ENCODE measurements at places on chromosomes 5 and 9. TPM values are rescaled to one million over a fixed set of nuclear protein-coding genes. Genes with fewer than 3 reads are reported as not detected.

The TRIM32 gene
- total RNA-seq = 40.2 TPM

DNA sequence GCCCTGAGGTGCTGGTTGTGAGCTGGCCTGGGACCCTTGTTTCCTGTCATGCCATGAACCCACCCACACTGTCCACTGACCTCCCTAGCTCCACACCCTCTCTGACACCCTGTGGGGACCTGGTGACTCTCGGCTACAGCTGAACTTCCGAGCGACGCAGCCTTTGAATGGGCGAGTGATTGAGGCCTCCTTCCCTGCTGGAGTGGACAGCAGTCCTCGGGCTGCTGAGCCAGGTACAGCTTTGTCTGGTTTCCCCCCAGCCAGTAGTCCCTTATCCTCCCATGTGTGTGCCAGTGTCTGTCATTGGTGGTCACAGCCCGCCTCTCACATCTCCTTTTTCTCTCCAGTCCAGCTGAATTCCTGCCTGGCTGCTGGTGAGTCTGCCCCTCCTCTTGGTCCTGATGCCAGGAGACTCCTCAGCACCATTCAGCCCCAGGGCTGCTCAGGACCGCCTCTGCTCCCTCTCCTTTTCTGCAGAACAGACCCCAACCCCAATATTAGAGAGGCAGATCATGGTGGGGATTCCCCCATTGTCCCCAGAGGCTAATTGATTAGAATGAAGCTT lies 6.1 kb downstream of the CA9 start:
- no peak overlapping the region for H3K4me3 ChIP-seq
- peaks cover 26% of the 10 kb centered on the region for H3K36me3 ChIP-seq
- no peak for DNase-seq
- H3K27me3 ChIP-seq = no peaks in the 10 kb centered on the region

GRCh38 chr9:99008203-99008602 lies 64.5 kb downstream of the COL15A1 start:
- no peaks in the 10 kb centered on the region for H3K27me3 ChIP-seq
- no peak overlapping the region for H3K27ac ChIP-seq
- no peak overlapping the region for H3K4me3 ChIP-seq
- no peak for DNase-seq

- H3K4me3 ChIP-seq = no peak overlapping the region
- H3K27ac ChIP-seq = no peak overlapping the region
- no peaks in the 10 kb centered on the region for H3K36me3 ChIP-seq
- no peak for DNase-seq
- H3K27me3 ChIP-seq = no peaks in the 10 kb centered on the region
These were observed 2.0 kb upstream of the RXFP3 start for GRCh38 chr5:33934176-33934575.

- no peak overlapping the region for H3K4me3 ChIP-seq
- H3K27ac ChIP-seq = no peak overlapping the region
- no peaks in the 10 kb centered on the region for H3K4me1 ChIP-seq
- peaks cover 2% of the 10 kb centered on the region for H3K36me3 ChIP-seq
These were observed 15.8 kb downstream of the CCDC152 start for GRCh38 chr5:42772265-42772993.

All from SJCRH30 (cell line).